ENCODE measurements at places on chromosomes 11 and 22. TPM values are rescaled to one million over a fixed set of nuclear protein-coding genes. Genes with fewer than 3 reads are reported as not detected.

The SART1 gene
- polyA plus RNA-seq, result 21.8 TPM

The CBLIF gene
- polyA plus RNA-seq, result not detected

The OR51L1 gene
- polyA plus RNA-seq, result not detected

DNA sequence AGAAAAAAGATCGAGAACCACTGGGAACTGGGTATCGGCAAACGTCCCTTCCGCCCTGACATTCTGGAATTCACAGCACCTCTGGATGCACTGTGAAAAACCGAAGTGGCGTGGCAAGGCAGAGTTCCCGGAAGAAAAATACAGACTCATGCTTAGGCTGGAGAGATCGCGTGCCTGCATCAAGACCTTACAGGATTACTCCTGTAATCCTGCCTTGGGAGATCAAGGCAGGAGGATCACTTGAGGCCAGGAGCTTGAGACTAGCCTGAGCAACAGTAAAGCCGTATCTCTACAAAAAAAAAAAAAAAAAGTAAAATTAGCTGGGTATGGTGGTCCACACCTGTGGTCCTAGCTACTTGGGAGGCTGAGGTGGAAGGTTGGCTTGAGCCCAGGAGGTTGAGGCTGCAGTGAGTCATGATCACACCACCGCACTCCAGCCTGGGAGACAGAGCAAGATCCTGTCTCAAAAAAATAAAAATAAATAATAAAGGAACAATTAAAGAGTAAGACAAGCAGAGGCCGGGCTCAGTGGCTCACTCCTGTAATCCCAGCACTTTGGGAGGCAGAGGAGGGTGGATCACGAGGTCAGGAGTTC, 19.9 kb upstream of the TEF start:
- no peak overlapping the region for H3K27ac ChIP-seq
- no peak for DNase-seq
- H3K36me3 ChIP-seq, result no peaks in the 10 kb centered on the region
- no peak overlapping the region for H3K4me3 ChIP-seq
- no peaks in the 10 kb centered on the region for H3K27me3 ChIP-seq

GRCh38 chr22:25645266-25645665, 80.8 kb downstream of the GRK3 start:
- H3K36me3 ChIP-seq, result no peaks in the 10 kb centered on the region
- no peak overlapping the region for H3K27ac ChIP-seq
- no peak for DNase-seq
- H3K27me3 ChIP-seq, result no peaks in the 10 kb centered on the region

GRCh38 chr11:77035580-77035979, 1.4 kb downstream of the B3GNT6 start:
- peaks cover 14% of the 10 kb centered on the region for H3K27me3 ChIP-seq
- H3K36me3 ChIP-seq, result no peaks in the 10 kb centered on the region
- H3K4me3 ChIP-seq, result no peak overlapping the region
- no peak overlapping the region for H3K27ac ChIP-seq
- H3K4me1 ChIP-seq, result peaks cover 2% of the 10 kb centered on the region

- H3K4me3 ChIP-seq, result no peak overlapping the region
- H3K4me1 ChIP-seq, result peaks cover 19% of the 10 kb centered on the region
- DNase-seq, result no peak
- H3K27me3 ChIP-seq, result no peaks in the 10 kb centered on the region
- H3K27ac ChIP-seq, result no peak overlapping the region
- peaks cover 2% of the 10 kb centered on the region for H3K36me3 ChIP-seq
These were observed 19.4 kb downstream of the RELT start for GRCh38 chr11:73395297-73396208.

DNA sequence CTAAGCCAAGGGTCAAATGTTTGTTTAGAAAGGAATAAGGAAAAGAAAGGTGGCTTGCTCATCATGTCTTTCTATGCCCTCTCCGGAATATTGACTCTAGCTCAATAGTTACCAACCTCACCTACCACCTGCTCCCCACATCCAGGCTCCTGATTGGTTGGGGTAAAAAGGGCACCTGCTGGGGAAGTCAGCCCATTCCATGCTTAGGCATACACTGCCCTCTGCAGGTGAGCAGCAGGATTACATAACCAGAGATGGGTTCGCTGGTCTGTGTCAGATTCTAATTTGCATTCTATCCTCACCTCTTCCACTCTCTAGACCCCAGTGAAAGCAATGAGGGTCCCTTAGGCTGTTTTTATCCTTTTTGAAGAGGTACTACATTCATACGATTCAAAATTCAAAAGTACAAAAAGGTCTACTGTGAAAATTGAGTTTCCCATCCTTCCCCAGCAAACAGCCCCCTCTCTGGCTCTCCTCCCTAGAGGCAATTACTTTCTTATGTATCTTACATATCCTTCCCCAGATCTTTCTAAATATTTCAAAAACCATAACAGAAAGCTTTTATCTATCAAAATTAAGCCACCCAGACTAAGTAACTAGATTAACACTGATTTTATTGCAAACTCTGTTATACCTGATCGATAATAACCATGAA, 98.0 kb upstream of the ASPHD2 start:
- H3K27me3 ChIP-seq, result peaks cover 2% of the 10 kb centered on the region
- DNase-seq, result peak; percentile 37
- no peaks in the 10 kb centered on the region for H3K4me1 ChIP-seq

GRCh38 chr11:71537537-71537936, 288 bp upstream of the KRTAP5-8 start:
- no peaks in the 10 kb centered on the region for H3K27me3 ChIP-seq
- no peaks in the 10 kb centered on the region for H3K36me3 ChIP-seq
- no peaks in the 10 kb centered on the region for H3K4me1 ChIP-seq
- no peak for DNase-seq
- H3K4me3 ChIP-seq, result no peak overlapping the region
- H3K27ac ChIP-seq, result no peak overlapping the region

DNA sequence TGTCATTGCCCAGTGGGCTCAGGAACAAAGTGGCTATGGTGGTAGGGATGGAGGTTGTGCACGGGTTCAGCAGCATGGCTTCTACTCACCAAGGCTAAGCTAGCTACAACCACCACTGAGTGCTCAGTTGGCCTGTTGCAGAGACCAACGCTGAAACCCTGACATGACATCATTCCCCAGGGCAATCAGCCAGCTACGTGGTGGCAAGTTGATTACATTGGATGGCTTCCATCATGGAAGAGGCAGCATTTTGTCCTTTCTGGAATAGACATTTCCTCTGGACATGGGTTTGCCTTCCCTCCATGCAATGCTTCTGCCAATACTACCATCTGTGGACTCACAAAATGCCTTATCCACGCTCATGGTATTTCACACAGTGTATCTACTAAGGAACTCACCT, 634.3 kb downstream of the OPCML start:
- no peaks in the 10 kb centered on the region for H3K4me1 ChIP-seq
- peak; percentile 1 for DNase-seq
- H3K27me3 ChIP-seq, result no peaks in the 10 kb centered on the region
- H3K36me3 ChIP-seq, result no peaks in the 10 kb centered on the region
- no peak overlapping the region for H3K4me3 ChIP-seq

DNA sequence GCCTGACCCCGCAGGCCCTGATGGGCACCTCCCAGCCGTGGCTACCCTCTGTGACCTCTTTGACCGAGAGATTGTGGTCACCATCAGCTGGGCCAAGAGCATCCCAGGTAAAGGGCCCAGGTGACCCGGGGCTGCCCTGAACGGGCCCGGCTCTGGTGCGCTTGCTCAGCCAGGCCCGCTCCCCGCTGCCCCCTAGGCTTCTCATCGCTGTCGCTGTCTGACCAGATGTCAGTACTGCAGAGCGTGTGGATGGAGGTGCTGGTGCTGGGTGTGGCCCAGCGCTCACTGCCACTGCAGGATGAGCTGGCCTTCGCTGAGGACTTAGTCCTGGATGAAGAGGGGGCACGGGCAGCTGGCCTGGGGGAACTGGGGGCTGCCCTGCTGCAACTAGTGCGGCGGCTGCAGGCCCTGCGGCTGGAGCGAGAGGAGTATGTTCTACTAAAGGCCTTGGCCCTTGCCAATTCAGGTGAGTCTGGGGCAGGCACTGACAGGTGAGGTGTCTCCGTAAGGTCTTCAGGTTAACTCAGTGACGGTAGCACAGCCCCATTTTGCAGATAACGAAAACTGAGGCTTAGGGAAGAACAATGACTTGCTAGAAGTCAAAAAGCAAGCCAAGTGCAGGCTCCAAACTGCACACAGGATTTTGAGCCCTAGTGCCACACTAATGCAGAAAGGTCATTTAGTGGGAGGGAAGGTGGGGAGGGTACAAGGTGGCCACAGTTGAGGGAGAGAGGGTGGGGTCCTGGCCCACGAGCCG, 2.4 kb downstream of the TRMT112 start:
- peaks cover 10% of the 10 kb centered on the region for H3K4me1 ChIP-seq
- no peak for DNase-seq
- H3K4me3 ChIP-seq, result no peak overlapping the region

DNA sequence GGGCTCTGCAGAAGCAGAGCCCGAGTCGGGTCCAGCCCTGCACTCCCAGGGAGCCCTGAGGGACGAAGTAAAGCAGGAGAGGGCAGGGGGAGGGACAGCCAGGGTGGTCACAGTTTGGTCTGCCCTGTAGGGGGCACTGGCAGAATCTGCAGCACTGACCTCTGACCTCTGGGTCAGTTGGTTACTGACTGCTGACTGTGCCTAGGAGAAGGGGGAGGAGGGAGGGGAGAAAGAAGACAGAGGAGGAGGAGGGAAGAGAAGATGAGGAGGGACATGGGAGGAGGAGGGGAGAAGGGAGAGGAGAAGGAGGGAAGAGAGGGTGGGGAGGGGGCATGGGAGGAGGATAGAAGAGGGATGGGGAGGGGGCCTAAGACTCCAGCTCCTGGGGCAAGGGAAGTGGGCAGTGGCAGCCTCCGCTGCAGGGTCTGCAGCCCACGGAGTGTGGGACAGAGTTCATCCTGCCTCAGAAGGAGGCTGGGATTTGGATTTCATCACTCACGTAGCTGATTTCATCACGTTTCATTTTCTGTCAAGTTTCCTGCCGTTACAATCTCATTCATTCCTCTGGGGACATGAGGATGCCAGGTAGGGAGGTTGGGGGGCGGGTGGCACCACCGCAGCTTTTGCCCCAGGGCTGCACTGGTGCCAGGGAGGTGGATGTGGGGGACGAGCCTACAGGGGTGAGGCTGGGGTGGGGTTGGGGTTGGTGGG, 55.2 kb downstream of the FLRT1 start:
- H3K36me3 ChIP-seq, result no peaks in the 10 kb centered on the region
- H3K4me1 ChIP-seq, result peaks cover 15% of the 10 kb centered on the region
- no peak for DNase-seq
- no peak overlapping the region for H3K4me3 ChIP-seq
- no peak overlapping the region for H3K27ac ChIP-seq

GRCh38 chr22:50012211-50013181, at the start of gene IL17REL:
TSS of gene IL17REL (minus strand) at chr22:50012765. CDS start at chr22:50012646, 119 bp downstream.
- no peak within 1 kb of the TSS for H3K4me3 ChIP-seq
- DNase-seq, result no peak
- H3K4me1 ChIP-seq, result no peaks in the 10 kb centered on the region
- no peaks in the 10 kb centered on the region for H3K36me3 ChIP-seq

DNA sequence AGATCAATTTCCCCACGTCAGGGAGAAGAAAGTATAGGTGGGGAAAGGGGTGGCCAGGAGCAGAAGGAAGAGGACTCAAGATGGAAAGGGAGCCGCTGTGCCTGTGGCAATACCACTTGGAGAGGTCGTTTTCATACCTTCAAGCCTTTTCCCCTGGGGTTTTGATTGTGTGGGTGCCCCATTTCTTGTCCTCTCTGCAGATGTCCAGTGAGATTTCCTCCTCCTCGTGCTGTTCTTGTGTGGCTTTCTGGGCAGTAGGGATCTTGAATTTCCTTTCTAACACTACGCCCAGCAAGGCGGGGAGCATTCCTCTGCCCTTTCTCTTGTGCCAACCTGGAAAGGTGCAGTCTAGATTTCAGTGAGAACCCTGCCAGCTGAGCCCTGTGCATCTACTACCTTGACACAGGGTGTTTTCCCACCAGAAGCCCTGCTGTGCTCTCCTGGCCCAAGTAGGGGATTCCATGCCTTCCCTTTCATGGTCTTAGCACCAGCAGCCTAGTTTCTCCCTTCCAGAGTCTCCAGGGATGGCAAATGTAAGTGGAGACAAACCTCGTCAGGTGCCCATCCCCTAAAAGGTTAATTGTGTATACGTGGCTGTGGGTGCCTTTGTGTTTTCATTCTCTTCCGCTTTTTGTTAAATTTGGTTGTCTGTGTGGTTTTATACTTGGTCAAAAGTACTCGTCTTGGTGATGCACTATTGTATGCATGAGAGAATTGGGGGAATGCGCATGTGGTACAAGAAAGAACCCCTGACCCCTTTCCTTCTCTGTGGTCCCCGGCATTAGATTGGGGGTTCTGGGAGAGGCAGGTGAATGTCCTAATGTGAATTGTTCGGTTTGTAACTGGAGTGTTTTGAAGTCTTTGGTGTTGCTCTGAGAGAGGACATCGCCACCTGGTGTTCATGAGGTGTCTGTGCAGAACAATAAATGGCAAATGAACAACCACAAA, 71.4 kb upstream of the MPEG1 start:
- H3K27me3 ChIP-seq, result no peaks in the 10 kb centered on the region
- no peak overlapping the region for H3K4me3 ChIP-seq
- no peaks in the 10 kb centered on the region for H3K4me1 ChIP-seq
- no peaks in the 10 kb centered on the region for H3K36me3 ChIP-seq
- peak; percentile 38 for DNase-seq

GRCh38 chr11:131622193-131622592, 251.8 kb downstream of the NTM start:
- no peak for DNase-seq
- H3K4me1 ChIP-seq, result no peaks in the 10 kb centered on the region
- no peaks in the 10 kb centered on the region for H3K36me3 ChIP-seq
- no peak overlapping the region for H3K4me3 ChIP-seq
- H3K27ac ChIP-seq, result no peak overlapping the region

Data from endothelial cell of umbilical vein (primary cell).